ENCODE measurements at places on chromosomes 4 and X. TPM values are rescaled to one million over a fixed set of nuclear protein-coding genes. Genes with fewer than 3 reads are reported as not detected.
A peak's percentile ranks its signal among the peaks of the same experiment; 100 is the strongest.

DOCK11 gene
- total RNA-seq, result 18.8 TPM

DGAT2L6 gene
- total RNA-seq, result not detected

RPA4 gene
- 0.27 TPM for total RNA-seq

GYG2 gene
- 0.54 TPM for total RNA-seq

SYNPO2 gene
- total RNA-seq, result 12.0 TPM

CXCL5 gene
- 0.12 TPM for total RNA-seq

PPEF2 gene
- not detected for total RNA-seq

MAGEA2B gene
- total RNA-seq, result not detected

IL13RA2 gene
- 6.3 TPM for total RNA-seq

DNA sequence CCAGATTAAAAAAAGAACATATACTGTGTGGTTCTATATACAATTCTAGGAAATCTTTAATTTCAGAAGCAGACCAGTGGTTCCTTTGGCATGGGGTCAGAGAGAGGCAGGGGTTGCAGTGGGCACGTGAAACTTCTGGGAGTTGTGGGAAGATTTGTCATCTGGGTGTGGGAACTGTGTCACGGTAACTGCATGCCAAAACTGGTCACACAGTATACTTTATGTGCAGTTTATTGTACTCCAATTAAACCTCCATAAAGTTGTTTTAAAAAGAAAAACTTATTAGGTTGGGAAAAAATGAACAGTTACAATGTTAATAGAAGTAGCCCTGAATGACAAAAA is 26.7 kb upstream of the STS start:
- DNase-seq, result no peak

DNA sequence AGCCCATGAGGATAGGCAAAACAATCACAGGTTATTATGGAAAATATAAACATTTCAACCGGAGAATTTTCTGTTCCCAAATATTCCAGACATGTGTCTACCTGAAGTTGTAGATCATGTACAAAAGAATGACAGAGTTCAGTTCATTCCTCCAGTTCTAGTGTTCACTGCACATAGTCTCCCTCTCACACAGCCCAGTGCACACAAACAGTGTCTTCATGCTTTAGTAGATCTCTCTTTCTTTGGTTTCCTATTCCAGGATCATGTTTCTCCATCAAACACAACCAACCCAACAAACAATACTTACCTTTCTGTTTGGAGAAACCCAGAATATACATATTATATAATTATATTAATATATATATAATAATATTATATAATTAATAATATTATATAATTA is 671.9 kb downstream of the TRIML1 start:
- DNase-seq, result no peak

GRCh38 chr4:183798301-183799253 is 106.5 kb upstream of the STOX2 start:
- DNase-seq, result no peak

GRCh38 chrX:148956352-148956751 is 455.9 kb downstream of the AFF2 start:
- no peak for DNase-seq

- no peak for DNase-seq
These were observed 264.9 kb downstream of the RAPGEF2 start for GRCh38 chr4:159367781-159368080.

- no peak for DNase-seq
These were observed 53.6 kb downstream of the OSTC start for GRCh38 chr4:108703966-108704365.

DNA sequence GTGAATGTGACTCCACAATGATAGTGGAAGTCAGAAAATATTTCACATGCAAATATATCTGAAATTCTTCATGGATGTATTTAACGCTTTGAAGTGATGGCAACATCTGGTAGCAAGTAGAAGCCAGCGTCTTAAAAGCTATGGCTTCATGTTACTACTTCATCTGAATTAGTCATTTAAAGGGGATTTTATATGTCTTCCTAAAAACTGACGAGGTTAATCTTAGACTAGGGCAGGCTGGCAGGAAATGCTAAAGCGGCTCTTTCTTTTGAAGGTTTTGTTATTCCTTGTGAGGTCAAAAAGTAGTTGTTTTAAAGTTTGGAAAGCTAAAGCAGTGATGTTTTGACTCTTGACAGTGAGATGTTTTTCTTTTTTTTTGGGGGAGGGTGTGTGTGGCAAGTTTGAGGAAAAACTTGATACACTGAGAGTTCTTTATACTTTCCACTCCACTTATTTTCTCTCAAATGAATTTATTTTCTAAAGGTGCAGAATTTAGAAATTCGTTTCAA is 22.6 kb downstream of the PLS3 start:
- peak; percentile 32 for DNase-seq

GRCh38 chrX:46169808-46170207 is 375.4 kb downstream of the ZNF674 start:
- DNase-seq, result no peak

DNA sequence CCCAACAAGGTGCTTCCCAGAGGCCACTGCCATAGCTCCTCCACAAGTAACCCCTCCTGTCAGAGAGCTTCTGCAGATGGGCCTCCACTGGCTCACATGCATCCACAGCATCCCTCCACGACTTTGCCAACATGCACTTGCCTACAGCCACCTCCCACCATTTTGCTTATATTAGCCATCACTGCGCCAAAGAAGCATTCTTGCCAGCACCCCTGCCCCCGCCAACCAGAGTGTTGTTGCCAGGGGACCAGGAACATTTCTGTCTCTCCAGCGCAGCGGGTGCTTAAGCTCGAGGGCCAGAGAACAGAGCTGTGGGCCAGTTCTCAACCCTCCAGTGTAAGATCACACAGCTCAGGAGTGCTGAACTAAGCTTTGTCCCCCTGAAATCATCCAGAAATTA is 517.6 kb downstream of the PABPC4L start:
- DNase-seq, result no peak

GRCh38 chr4:159422019-159422418 is 319.1 kb downstream of the RAPGEF2 start:
- DNase-seq, result no peak

DNA sequence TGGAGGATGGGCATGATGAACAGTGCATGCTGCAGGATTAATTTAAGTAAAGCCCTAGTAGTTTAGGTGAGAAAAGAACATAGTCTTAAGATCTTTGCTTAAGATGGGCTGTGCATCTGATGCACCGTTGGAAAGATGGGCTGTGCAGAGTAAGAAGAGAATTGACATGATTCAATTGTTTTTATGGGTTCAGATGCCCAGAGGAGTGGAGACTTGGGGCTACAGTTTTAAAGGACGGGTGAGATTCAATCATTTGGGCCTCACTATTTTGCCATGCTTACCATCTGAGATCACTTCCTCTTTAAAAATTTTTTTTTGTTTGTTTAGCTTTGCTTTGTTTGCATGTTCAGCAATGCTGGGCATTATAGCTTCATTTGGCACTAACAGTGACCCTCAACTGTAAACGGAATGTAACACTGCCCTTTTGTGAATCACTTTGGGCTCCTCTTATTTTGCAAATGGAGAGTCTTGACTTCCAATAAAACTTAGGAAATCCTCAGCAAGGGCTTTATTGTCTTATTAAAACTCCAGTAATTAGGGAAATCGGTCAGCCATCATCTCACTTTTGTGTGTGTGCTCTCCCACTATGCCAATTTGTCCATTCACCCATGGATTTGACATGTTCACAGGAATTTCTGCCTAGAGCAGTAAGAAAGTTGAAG is 216.1 kb upstream of the TLL1 start:
- DNase-seq, result no peak

DNA sequence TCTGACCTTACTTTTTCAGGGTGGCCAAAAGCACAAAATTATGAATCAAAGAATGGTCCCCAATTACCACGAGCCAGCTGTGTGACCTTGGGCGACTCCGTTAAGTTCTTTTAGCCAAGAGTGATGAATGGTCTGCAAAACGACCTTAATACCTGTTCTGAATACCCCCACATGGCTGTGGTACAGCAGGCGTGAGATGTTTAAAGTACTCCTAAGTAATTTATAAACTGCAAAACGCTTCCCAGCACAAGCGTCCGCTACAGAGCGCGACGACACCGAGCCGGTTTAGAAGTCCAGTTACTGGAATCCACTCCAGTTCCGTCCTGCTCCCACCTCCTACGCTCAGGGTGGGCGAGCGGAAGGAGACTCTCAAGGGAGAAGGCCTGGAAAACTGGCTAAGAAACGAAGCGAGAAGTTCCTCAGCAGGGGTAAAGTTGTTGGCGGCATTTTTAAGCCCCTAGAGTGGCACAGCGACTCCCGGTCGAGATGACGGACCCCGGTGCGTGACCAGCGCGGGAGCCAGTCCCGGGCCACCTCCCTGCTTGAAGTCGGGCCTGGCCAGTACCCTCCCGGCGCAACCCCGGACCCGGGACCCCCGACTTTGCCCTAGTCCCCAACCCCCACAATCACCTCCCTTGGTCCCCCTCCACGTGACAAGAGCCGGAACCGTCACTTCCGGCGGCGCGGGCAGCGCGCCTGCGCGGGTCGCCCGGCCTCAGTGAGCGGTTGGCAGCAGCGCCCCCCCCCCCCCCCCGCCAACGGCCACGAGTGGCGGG is 659 bp upstream of the BMP2K start:
- peak; percentile 68 for DNase-seq

DNA sequence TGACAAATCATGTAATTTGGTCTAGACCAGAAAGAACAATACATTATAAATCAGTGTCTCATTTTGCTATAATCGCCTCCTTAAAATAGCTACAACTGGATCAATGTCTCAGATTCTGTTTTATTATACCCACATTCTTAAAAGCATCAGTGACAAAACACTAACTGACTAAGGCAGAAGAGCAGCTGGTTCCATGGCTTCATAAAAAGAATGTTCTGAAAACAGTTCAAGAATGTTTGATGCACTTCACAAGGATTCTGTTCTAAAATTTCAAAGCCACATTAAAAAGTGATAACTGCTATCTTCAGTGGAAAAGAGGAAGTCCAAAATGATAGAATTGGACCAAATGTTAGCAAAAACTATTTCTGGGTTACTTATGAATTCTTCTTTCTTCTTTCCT is 69.8 kb downstream of the COL25A1 start:
- no peak for DNase-seq

- no peak for DNase-seq
These were observed 139.8 kb downstream of the CDS1 start for GRCh38 chr4:84722720-84723119.

DNA sequence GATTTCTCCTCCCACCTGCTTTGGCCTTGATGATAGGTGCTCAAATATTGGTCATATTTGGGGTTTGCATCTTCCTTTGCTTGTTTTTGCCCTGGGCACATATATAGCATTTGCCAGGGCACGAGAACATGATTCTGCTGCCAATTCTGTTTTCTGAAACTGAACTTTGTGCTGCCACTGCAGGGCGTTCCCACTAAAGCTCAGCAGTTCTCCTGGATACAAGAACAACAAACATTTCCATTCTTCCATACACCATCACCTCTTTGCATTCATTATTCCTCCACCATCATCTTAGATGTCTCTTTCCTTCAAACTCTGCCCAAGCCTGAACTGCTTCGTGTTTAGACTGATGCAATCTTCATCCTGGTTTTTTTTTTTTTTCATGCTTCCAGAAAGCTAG is 36.3 kb upstream of the GATB start:
- no peak for DNase-seq

- DNase-seq, result no peak
These were observed 115.2 kb downstream of the GABRA2 start for GRCh38 chr4:46274717-46275116.
